ENCODE measurements at places on chromosomes 12 and 14.

GRCh38 chr12:89863493-89863938 lies 154.9 kb upstream of the ATP2B1 start:
- peak; percentile 37 for DNase-seq

DNA sequence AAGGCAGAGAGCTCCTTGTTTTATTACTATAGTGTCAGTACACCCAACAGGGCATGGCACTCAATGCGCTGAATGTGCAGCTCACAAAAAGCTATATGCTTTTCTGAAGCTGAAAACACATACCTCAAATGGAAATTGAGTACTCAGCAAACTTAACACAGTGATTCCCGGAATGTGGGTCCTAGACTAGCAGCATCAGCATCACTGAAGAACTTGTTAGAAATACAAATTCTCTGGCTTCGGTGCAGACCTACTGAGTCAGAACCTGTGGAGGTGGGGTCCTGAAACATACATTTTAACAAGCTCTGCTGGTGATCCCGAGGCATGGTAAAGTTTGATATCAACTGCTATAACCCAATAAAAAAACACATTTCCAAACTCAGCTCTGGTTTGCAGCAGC lies 14.9 kb downstream of the RERG start:
- no peak for DNase-seq

DNA sequence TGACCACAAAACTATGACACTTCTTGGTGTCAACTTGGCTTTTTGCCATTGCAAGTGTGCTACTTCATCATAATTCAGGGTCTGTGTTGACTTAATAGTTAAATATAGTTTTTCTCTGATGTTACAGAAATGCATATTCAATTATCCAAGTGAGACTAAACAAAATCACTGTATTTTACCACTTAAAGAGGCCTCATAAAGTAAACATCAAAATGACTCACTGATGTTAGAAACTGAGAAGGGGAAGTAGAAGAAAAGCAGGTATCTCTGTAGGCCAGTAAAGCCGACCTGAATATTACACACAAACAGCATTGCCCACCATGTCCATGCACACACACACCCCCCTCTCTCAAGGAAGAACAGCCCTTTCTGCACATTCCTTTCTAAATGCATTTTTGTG lies 55.4 kb downstream of the RPAP3 start:
- no peak for DNase-seq

DNA sequence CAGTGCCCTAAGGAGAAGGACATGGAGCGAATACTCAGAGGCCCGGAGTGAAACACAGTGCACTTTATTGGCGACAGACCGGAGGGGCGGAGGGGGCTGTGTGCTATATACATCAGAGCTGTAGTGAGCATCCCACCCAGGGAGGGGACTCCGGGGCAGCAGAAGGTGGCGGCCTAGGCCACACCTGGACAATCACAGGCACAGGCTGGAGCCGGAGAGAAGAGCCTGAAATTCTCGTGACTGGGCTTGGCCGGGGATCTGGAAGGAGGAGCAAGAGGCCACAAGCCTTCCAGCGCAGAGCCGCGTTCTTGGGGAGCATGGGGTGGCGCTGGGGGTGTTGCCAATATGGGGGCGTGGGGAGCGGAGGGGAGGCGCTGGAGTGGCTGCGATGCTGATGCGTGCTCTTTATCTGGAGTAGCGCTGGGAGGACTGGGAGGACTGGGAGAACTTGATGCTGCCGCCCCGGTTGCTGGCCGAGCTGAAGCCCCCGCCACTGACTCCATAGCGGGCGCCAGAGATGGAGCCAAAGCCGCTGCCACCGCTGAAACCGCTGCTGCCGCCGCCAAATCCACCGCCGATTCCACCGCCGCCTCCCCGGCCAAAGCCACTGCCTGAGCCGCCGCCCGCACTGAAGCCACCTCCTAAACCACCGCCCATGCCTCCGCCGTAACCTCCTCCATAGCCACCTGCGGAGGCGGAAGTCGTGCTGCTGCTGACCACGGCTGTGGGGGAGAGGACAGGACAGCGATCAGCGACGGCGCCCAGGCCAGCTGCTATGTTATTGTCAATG lies 6.1 kb downstream of the KRT3 start:
- DNase-seq: no peak

GRCh38 chr12:21989819-21990412 lies 48.7 kb upstream of the ABCC9 start:
- no peak for DNase-seq

DNA sequence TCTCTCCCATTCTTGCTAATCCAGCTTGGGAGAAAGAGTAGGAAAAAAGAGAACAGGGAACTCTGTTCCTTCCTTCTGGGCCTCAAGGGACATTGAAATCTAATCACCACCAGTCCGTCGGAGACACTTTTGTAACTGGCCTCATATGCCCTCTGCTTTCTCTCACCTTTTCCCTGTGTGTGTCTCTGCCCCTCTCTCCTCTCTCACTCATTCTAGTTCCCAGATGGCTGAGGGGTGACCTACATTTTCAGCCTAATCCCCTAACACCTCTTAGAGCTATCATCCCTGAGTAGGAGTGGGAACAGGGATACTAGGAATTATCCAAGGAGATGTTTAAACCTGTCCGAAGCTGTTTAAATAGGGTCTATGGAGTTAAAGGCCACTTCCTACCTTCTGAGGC lies 8.9 kb upstream of the PCK2 start:
- DNase-seq: no peak

GRCh38 chr12:116054280-116054679 lies 223.2 kb downstream of the MED13L start:
- DNase-seq: no peak

All from stimulated activated CD8-positive, alpha-beta memory T cell treated with anti-CD3 and anti-CD28 coated beads, Interleukin-4, amount 100 ng/mL, for 1 hour (primary cell).